ENCODE measurements at places on chromosomes 7 and 10.

- DNase-seq: no peak
These were observed 139.8 kb upstream of the NAMPT start for GRCh38 chr7:106424476-106425016.

DNA sequence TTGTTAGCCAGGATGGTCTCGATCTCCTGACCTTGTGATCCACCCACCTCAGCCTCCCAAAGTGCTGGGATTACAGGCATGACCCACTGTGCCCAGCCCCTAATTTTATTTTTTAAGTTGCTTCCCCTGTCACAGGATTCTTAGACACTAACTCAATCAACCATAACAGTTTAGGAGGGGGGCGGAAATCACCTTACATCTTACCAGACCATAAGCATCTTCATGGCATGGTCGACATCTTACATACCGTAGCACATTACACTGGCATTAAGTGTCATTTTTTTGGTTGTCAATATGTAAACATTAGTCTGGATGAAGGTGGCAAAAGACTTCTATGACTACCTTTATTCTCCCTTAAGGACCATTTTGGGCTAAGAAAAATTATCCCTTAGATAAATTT, 95.6 kb downstream of the TRIM24 start:
- no peak for DNase-seq

- no peak for DNase-seq
These were observed 504.4 kb downstream of the TCERG1L start for GRCh38 chr10:130807096-130807495.

GRCh38 chr10:49356181-49356580, 39.7 kb downstream of the DRGX start:
- DNase-seq: no peak

GRCh38 chr7:81839708-81840369, 70.0 kb upstream of the HGF start:
- DNase-seq: no peak

All from muscle of arm (tissue), 14 donors.